Activated effector memory CD4-positive, alpha-beta T cell treated with Interleukin-2 at 50 U/mL for 16 hours (primary cell): ENCODE measurements at places on chromosomes 11 and 22.

DNA sequence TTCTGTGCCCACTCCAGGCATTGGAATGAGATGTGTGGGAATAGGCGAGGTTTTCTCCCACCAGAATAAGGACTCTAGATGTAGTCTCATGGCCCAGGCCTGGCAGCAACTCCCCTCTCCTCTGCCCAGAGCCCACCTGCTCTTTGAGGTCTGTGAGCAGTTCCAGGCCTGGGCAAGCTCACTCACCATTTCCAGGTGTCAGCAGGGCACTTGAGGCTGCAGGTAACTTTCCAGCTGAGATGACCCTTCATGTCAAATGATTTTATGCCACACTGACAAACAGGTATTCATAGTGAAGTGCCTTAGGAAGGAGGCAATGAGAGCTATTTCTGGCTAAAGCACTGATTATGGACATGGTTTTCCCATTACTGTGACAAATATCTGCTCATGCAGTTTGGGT is 123.3 kb upstream of the CCDC90B start:
- no peak for DNase-seq

GRCh38 chr11:83819931-83820549 is 533.9 kb upstream of the CCDC90B start:
- no peak for DNase-seq

DNA sequence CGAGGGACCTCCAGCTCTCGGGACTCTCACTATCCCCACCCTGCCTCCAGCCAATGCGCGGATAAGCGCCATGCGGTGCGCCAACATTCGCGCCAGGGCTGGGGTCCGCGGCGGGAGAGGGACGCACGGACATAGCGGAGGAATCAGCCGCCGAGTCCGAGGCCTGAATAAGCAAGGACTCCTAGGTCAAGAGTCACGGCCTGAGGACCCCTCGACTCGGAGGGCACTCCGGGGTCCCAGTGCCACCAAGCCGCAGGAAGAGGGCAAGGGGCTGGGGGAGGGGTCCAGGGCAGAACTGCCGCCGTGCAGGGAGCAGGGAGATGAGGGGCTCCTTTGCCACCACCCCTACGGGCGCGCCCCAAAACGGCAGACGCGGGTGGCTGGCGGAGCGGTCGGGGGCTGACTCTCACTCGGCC is 552 bp downstream of the DSCAML1 start:
- DNase-seq = no peak

DNA sequence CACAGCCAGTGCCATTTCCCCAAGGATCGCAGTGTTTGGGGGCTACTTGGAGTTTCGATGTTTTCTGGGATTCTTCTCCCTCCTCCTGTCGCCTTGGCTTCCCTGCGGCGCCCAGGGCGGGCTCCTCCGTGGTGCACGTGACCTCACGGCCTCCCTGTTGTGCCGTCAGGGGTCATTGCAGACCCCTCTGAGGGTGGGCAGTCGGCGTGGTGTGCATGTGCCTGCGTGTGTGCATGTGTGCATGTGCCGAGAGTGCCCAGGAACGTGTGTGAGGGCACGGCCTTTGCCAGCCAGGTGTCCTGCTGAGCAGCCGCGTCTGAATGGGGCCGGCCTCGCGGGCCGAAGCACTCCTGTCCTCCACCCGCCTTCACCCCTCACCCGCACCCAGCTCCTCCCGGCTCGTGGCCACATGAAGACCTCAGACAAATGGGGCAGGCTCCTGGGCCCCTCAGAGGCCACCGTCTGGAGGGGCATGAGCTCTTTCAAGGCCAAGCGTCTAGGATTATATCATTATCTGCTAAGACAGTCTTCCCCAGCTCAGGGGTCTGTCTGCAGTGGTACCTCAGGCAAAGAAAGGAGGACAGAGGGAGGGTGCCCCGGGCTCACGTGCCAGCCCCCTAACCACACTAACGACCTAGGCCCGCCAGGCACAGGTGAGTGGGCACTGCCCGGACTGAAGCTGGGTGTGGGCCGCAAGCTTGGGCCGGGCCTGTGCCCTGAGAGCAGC is 9.4 kb upstream of the MRPL23 start:
- no peak for DNase-seq

GRCh38 chr22:48579928-48580309 is 1247.8 kb downstream of the BRD1 start:
- no peak for DNase-seq

GRCh38 chr11:107102692-107103477 is 84.6 kb upstream of the GUCY1A2 start:
- DNase-seq = no peak

- DNase-seq = no peak
Observed at GRCh38 chr11:86632499-86633269, 39.7 kb downstream of the ME3 start.

GRCh38 chr11:11982975-11983374 is 25.5 kb downstream of the DKK3 start:
- DNase-seq = no peak

- no peak for DNase-seq
Observed at GRCh38 chr11:125451400-125452124, 44.5 kb downstream of the FEZ1 start.

DNA sequence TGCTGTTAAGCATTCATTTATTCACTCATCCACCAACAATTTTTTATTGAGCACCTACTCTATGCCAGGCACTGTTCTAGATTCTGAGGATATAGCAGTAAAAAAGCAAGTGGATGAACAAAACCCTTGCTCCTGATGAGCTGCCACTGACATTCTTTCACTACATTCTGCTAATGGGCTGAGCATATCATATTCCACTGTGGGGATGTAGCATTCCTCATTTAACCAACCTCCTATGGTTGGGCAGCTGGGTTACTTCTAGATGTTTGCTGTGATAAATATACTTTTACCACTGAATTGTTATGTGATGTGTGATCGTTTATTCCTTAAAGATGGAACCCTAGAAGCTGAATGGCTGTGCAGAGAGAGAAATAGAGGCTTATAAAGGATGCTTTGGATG is 176.9 kb downstream of the MN1 start:
- no peak for DNase-seq

DNA sequence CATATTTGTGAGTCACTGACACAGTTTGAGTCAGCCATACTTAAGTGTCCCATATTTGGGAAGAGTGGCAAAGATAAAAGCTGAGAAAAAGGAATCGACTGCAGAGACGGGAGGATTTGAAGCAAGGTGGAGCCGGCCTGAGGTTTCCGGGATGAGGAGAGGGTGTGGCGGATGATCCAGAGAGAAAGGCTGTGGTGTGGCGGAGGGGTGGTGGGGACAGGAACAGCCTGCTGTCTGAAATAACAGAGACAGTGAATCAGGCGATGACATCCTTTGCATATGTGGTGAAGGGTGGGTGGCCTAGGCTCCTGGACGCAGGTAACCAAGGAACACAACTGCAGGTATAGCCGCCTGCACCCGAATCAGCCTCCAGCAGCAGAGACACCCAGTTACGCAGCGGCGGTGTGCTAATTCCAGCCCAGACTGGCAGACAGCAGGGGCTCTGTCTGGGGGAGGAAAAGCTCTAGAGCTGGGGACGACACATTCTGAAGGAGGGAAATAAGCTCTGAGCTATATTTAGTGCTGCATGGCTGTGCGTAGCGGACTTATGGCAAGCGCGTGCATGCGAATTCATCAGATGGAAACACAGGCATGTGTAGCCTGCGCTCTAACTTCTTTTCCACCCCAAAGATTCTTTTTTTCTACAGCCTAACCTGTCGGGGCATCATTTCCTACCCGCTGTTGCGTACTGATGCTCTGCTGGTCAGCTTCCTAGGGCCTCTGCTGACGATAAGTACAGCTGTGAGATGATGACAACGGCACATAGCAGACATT is 62.7 kb upstream of the BARX2 start:
- DNase-seq = no peak

DNA sequence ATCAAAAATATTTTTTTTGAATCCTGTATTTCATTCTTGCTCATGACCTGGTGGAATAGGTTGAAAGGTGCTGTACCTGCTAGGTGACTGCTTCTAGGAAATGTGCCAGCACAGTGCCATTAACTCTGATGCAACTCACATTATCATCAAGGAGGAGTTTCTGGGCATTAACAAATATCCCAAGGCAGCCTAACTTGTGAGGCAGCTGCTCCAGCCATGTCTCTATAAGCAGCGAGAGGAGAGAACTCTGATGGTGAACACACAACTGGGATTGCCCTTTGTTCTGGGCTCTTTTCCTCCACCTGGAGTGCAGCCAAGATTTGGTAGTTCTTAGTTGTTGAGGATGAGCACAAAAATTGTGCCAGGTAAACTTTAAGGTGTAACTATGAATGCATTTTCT is 25.6 kb downstream of the HEPHL1 start:
- no peak for DNase-seq

- DNase-seq = no peak
Observed at GRCh38 chr22:45553351-45554039, 50.8 kb downstream of the FBLN1 start.

GRCh38 chr11:100578831-100579311 is 108.2 kb upstream of the ARHGAP42 start:
- DNase-seq = no peak

DNA sequence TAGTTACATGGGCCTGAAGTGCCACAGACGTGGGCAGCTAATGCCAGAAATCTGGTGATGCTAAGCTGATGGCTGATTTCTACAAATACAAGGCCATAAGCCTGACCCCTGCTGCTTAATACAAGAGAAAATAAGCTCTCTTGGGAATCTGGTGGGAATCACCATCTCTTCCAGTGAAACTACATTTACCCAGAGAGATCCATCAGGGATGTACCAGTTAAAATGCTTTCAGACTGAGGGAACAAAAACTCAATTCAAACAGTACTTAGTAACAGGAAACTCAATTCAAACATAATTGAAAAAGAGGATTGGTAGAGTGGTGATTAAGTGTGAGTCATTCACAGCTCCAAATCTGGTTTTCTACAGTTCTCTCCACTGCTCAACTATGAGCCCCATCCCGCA is 1.7 kb upstream of the CAVIN3 start:
- DNase-seq = no peak

- DNase-seq = no peak
Observed at GRCh38 chr11:20608934-20609333, 9.5 kb downstream of the SLC6A5 start.

DNA sequence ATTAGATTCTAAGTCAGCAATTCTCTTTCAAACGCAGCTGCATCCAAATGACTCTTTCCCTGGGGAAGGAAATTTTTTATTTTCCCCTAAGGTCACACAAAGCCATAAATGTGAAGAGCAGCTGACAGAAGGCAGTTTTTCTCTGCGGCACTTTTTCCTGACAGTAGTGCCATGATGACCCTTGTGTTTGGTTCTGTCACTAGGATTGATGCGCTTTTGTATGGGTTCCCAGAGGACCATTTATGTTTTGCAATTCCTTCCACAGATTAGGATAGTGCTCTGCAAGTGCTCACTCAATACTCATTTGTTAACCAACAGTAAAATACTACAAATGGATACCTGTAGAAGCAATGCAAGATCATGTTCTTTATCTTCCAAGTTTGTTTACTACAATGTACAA is 359.6 kb upstream of the CTSC start:
- DNase-seq = no peak

DNA sequence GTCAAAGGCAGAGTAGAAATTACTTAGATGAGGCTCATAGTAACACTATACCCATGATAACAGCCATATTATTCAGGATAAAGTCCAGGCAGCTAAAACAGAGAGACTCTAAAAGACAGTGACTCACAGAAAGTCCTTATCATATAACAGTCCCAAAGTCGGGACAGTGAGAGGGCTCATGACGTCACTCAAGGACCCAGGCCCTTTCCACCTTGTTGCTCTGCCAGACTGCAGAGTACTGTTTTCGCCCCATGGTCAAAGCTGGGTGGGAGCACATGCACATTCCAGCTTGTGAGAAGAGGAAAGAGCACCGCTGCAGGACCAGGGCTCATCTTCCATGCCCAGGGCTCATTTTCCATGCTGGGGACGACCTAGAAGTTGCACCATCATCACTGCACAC is 29.4 kb upstream of the NUP50 start:
- DNase-seq = no peak

- DNase-seq = no peak
Observed at GRCh38 chr11:44865866-44866272, 84.8 kb downstream of the TP53I11 start.

GRCh38 chr22:36691488-36691887 is 12.1 kb downstream of the CACNG2 start:
- no peak for DNase-seq

GRCh38 chr11:45399166-45399565 is 113.0 kb upstream of the SYT13 start:
- no peak for DNase-seq

DNA sequence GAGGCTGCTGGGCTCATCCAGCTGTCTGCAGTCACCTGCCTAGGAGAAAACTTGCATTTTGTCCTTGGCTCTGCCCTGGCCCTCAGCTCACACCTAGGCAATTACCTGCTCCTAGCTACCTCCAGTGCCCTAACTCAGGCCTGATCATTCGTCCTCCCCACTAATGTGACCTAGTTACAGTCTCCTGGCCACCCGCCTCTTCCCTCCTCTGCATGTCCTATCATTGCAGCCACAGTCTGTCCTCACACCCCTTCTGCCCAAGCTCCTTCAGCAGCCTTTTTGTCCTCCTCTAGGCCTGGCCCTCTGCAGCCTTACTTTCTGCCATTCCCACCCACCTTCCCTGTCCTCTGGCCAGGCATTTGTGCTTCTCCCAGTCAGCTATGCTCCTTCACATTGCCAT is 17.7 kb upstream of the CCDC134 start:
- no peak for DNase-seq

DNA sequence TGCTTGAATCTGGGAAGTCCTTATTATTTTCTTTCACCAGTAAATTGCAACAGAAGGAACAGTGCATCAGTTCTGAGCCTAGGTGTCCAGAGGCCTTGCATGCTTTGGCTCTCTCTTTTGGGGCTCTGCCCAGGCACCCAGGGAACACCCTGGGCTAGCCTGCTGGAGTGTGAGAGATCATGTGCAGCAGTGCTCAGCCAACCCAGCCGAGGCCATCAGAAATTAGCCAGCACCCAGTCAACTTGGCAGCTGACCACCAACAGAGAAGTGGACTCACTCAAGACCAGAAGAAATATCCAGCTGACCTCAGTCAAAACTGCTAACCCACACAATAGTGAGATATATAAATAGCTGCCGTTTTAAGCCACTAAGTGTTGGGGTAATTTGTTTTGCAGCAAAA is 11.2 kb upstream of the P4HA3 start:
- no peak for DNase-seq

DNA sequence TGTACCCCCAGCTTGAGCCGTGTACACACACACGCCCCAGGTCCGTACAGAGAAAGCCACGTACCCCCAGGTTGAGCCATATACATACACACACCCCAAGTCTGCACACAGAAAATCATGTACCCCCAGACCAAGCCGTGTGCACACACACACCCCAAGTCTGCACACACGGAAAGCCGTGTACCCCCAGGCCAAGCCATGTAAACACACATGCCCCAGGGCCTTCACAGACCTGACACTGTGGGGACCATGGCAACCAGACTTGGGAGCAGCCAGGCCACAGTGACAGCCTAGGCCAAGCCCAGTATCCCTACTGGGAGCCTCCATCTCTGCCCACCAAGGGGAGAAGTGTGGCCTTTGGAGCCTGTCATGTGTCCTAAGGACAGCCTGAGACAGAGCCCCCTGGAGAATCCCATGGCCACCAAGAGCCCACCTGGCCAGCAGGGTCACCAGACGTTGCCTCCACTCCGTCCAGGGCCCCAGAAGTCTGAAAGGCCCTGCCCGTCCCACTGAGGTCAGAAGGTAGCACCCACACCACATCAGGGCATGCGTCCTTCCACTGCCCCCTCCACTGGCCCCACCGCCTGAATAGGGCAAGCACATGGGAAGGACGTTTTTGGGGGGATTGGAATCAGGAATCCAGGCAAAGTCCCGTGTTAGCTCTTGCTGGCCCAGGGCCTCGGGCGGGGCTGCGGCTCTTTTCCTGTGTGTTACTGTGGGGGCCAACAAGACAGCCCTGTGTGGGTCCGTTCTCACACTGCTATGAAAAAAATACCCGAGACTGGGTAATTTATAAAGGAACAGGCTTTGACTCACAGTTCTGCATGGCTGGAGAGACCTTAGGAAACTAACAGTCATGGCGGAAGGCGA is 636.7 kb downstream of the TBC1D22A start:
- no peak for DNase-seq
